Adrenal gland (tissue), 19 donors: ENCODE measurements at places on chromosomes 11 and 22.

DNA sequence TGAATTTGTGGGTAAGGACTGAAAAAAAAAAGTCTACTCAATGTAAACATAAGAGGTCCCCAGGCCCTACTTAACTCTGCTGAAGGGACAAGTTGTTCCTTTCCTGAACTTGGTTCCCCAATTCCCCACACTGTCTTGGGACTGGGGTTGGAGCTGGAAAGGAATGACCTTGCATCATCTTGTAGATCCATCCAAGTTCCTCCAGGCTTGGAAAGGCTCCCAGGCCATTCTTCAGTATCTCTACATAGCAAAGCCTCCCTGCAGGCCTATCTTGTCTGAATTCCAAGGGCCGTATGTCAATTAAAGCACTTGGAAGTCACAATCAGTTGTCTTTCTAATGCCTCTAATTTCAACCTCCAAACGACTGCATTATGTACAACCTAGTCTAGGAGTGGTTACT, 361.2 kb downstream of the TMEM135 start:
- H3K4me1 ChIP-seq, result no peaks in the 10 kb centered on the region
- no peak overlapping the region for H3K4me3 ChIP-seq
- no peaks in the 10 kb centered on the region for H3K36me3 ChIP-seq
- no peak overlapping the region for H3K27ac ChIP-seq

- no peak overlapping the region for H3K4me3 ChIP-seq
- peaks cover 21% of the 10 kb centered on the region for H3K27me3 ChIP-seq
- no peak for DNase-seq
- H3K36me3 ChIP-seq, result no peaks in the 10 kb centered on the region
Measured at GRCh38 chr11:2414616-2415015, 14.1 kb downstream of the TSSC4 start.

DNA sequence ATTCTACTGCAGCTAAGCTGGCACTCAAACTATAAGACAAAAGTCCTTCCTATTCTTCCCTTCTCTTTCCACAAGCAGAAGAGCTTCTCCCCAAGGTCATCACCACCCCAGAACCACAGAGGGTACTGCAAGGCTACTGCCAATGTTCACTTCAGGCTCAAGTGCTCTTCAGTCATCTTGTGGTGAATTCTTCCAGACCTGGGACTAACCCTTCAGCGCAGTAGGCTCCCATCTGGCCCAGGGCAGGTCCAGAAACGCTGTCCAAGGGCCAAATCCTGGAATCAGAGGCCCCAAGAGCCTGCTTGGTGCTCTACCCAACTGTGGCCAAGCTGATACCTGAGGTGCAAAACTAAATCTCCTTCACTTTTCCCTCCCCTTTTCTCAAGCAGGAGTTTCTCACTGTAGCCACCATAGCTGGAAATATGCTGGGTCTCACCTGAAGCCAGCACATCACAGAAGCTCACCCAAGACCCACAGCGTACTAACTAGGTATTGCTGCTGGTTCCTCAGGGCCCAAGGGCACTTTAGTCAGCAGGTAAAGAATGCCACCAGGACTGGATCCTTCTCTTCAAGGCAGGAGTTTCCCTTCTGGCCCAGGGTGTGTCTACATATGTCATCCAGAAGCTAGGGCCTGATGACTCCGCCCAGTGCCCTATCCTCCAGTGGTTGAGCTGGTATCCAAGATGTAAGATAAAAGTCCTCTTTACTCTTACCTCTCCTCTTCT, 27.8 kb downstream of the FCHSD2 start:
- H3K4me3 ChIP-seq, result no peak overlapping the region
- no peaks in the 10 kb centered on the region for H3K27me3 ChIP-seq
- H3K36me3 ChIP-seq, result no peaks in the 10 kb centered on the region
- H3K4me1 ChIP-seq, result peaks cover 13% of the 10 kb centered on the region
- no peak for DNase-seq
- no peak overlapping the region for H3K27ac ChIP-seq

GRCh38 chr11:122791411-122791810, 46.9 kb upstream of the CRTAM start:
- no peaks in the 10 kb centered on the region for H3K27me3 ChIP-seq
- no peaks in the 10 kb centered on the region for H3K4me1 ChIP-seq
- H3K4me3 ChIP-seq, result no peak overlapping the region
- no peak overlapping the region for H3K27ac ChIP-seq
- no peak for DNase-seq

GRCh38 chr11:18193010-18193409, 20.4 kb downstream of the MRGPRX4 start:
- no peaks in the 10 kb centered on the region for H3K36me3 ChIP-seq
- peaks cover 5% of the 10 kb centered on the region for H3K27me3 ChIP-seq
- DNase-seq, result no peak
- H3K4me3 ChIP-seq, result no peak overlapping the region
- H3K4me1 ChIP-seq, result no peaks in the 10 kb centered on the region

GRCh38 chr22:41401781-41402648, 20.3 kb downstream of the TEF start:
- H3K27ac ChIP-seq, result peak overlapping the region; percentile 52
- DNase-seq, result peak; percentile 91
- H3K4me3 ChIP-seq, result no peak overlapping the region
- no peaks in the 10 kb centered on the region for H3K27me3 ChIP-seq
- no peaks in the 10 kb centered on the region for H3K36me3 ChIP-seq

DNA sequence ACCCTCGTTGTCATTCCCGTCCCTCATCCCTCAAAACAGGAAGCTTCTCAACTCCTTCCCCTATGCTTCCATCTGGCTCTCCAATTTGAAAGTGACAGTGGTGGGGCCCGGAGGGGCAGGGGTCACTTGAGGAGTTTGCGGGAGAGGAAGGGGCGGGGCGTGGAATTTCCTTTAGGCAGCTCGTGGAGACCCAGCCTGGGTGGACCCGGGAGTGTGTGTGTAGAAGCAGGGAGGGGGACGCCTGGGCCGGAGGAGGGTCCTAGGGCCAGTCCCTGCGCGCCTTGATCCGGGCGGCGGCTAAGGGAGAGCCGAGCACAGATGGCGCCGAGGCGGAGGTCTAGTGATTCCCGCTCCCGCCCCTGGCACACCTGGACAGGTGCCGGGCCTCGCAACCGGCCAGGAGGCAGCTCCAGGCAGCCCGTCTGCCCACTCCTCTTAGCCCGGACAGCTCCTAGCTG, 7.8 kb upstream of the PAX6 start:
- H3K4me1 ChIP-seq, result peaks cover 8% of the 10 kb centered on the region
- no peak overlapping the region for H3K4me3 ChIP-seq
- no peaks in the 10 kb centered on the region for H3K36me3 ChIP-seq

DNA sequence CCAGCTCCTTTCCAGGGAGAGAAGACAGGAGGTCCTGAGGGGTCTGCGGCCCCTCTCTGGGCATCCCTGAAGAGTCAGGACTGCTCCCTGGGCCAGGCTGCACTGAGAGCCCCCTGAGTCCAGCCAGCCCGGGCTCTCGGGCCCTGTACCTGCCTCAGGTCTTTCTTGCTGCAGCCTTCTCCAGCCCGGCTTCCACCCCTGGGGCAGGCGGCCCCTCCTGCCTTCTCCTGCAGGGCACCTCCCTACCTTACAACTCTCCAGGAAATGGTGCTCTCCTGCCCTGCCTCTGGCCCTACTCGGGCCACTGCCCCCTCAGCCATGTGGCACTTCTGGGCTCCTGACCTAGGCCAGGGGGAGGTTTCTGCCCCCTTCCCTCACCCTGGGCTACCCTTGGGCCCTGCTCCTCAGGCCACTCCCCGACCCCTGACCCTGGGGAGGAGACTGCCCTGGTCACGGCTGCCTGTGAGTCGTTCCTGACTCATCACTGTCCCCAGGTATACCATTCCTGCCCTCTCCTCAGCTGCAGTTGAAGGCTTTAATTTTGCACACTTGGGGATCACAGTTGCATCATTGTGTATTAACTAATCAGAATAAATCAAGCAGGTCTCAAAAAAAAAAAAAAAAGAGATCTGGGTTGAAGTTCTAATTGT, 251.1 kb downstream of the NXPE2 start:
- no peaks in the 10 kb centered on the region for H3K4me1 ChIP-seq
- H3K36me3 ChIP-seq, result no peaks in the 10 kb centered on the region
- H3K27ac ChIP-seq, result no peak overlapping the region
- no peak for DNase-seq
- H3K27me3 ChIP-seq, result no peaks in the 10 kb centered on the region
- H3K4me3 ChIP-seq, result no peak overlapping the region

DNA sequence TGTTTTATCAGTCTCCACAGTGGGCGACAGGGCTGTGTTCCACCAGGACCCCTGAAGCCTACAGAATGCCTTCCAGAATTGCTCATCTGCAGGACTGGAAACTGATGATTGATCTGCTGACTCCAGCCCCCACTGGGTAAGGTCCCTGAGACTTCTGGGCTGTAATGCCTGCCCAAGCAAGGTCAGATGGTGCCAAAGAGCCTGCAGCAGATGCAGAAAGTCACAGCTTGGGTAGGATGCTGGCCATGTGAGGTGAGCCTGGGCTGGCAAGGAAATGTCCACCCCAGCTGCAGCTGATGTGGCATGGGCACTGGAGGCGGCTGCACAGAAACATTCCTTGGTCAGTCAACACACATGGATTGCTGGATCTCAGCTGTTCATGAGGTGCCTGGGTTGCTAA, 30.9 kb downstream of the LRRC32 start:
- H3K36me3 ChIP-seq, result no peaks in the 10 kb centered on the region
- H3K4me3 ChIP-seq, result no peak overlapping the region
- H3K4me1 ChIP-seq, result peaks cover 11% of the 10 kb centered on the region
- no peak overlapping the region for H3K27ac ChIP-seq

GRCh38 chr11:113251281-113251680, 63.1 kb upstream of the TTC12 start:
- no peak overlapping the region for H3K27ac ChIP-seq
- DNase-seq, result no peak
- H3K4me3 ChIP-seq, result no peak overlapping the region
- no peaks in the 10 kb centered on the region for H3K36me3 ChIP-seq

DNA sequence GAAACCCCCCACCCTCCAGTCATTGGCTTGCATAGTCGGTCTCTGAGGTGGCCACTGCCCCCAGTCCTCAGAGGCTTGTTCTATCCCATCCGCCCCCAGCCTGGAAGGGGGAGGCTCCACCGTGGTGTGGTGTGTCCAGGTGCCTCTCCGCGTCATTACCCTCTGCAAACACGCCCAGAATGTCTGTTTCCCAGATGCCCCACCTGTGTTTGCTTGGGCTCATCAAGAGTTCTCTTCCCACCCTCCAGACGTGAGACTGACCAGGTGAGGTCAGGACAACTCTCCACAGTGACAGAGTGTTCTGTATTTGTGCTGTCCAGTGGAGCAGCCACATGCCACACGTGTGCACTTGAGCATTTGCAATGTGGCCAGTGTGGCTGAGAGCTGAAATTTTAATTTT, 24.9 kb downstream of the LRRC10B start:
- no peaks in the 10 kb centered on the region for H3K36me3 ChIP-seq
- no peak overlapping the region for H3K4me3 ChIP-seq
- no peak overlapping the region for H3K27ac ChIP-seq
- H3K27me3 ChIP-seq, result no peaks in the 10 kb centered on the region
- H3K4me1 ChIP-seq, result no peaks in the 10 kb centered on the region

GRCh38 chr11:116821050-116821918, 1.8 kb downstream of the APOA4 start:
- no peaks in the 10 kb centered on the region for H3K4me1 ChIP-seq
- H3K4me3 ChIP-seq, result no peak overlapping the region
- no peak overlapping the region for H3K27ac ChIP-seq
- no peaks in the 10 kb centered on the region for H3K27me3 ChIP-seq
- H3K36me3 ChIP-seq, result no peaks in the 10 kb centered on the region

- H3K36me3 ChIP-seq, result no peaks in the 10 kb centered on the region
- DNase-seq, result no peak
- H3K4me3 ChIP-seq, result no peak overlapping the region
- H3K27me3 ChIP-seq, result no peaks in the 10 kb centered on the region
Measured at GRCh38 chr22:44276706-44277356, 35.9 kb downstream of the SHISAL1 start.

DNA sequence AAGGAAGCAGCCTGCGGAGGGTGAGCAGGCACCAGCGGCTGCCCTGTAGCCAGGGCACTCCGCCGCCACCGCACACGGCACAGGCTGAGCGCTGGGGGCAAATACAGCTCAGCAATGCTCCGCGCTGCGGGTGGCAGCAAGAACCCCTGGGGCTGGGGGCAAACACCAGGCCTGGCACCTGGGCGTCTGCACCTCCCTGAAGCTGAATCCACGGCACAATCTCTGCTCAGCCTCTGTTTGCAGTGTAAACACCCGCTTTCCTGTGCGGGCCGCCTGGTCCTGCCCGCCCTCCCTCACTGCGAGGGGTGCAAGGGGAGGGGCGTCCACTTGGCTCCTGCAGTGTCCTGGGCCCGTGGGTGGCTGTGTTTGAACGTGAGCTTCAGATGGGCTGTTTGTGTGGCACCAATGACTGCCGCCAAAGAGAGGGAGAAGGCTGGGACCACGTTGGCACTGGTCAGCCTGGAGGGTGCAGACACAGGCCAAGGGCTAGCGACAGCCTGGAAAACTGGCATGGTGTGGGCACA, 14.8 kb upstream of the MPPED1 start:
- no peak overlapping the region for H3K4me3 ChIP-seq
- H3K27ac ChIP-seq, result no peak overlapping the region
- no peaks in the 10 kb centered on the region for H3K4me1 ChIP-seq
- peaks cover 2% of the 10 kb centered on the region for H3K27me3 ChIP-seq
- no peaks in the 10 kb centered on the region for H3K36me3 ChIP-seq
- no peak for DNase-seq

DNA sequence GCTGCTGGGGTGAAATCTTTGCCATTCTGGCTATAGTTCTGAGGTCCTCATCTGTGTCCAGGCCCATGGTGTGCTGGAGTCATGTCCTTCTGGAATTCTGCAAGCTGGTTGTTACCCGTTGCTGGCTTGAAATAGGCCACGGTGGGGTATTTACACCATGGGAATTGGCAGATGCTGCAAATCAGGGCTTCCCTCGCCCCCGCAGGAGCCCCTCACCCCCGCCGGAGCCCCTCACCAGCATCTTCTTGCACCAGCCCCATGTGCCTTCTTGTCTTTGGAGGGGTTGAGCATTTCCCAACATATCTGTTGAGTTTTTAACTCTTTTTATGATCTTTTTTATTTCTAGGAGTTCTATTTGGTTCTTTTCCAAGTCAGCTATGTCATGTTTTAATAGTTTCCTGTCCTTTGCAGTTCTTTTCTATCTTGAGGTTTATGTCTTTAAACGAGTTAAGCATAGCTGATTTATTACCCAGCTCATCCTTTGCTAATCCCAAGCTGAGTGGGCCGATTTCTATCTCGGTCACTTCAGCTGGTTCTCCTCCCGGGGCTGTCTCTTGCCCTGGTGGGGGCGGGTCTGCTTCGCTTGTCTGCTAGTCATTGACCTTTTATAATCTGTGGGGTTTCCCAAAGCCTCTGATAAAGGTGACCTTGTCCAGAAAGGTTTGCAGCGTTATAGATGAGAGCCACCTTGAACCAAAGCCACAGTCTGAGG, 17.6 kb downstream of the ANO1 start:
- no peaks in the 10 kb centered on the region for H3K36me3 ChIP-seq
- H3K4me3 ChIP-seq, result no peak overlapping the region
- no peak overlapping the region for H3K27ac ChIP-seq
- H3K4me1 ChIP-seq, result no peaks in the 10 kb centered on the region
- no peaks in the 10 kb centered on the region for H3K27me3 ChIP-seq
